ENCODE measurements at places on chromosomes 1 and 21. TPM values are rescaled to one million over a fixed set of nuclear protein-coding genes. Genes with fewer than 3 reads are reported as not detected.

DNA sequence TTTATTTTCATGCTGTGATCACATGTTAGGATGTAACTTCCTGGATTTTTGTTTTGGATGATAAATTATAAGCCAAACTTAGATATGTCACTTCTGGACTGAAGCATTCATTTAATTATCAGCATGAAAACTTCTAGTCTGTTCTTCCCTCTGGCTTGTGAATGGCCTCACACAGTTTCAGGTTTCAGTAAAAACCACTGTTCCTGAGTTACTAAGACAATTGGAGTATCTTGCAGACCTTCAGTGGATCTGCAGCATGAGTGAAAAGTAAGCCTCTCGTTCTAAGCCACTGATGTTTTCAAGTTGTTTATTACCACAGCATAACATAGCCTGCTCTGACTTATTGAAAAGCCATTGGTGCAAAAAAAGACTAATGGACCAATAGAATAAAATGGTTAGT lies 55.3 kb upstream of the RGS21 start:
- no peak for DNase-seq

GRCh38 chr1:83799594-83799993 lies 199.3 kb downstream of the TTLL7 start:
- no peak for DNase-seq

Gene ASCL5
- not detected for total RNA-seq

DNA sequence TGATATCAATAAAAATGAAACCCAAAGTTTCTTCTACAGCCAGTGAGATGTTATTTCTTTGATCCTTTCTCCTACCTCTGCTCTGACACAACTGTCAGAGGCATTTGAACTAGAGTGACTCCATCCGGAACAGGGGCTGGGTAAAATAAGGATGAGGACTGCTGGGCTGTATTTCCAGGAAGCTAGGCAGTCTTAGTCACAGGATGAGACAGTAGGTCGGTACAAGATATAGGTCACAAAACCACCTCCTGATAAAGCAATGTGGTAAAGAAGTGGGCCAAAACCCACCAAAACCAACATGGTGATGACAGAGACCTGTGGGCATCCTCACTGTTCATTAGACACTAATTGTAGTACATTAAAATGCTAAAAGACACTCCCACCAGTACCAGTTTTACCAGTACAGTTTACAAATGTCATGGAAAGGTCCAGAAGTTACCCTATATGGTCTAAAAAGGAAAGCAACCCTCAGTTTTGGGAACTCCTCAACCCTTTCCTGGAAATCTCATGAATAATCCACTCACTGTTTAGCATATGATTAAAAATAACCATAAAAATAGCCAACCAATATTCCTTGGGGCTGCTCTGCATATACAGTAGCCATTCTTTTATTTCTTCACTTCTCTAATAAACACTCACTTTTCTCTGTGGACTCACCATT lies 96.7 kb downstream of the GABPA start:
- DNase-seq = no peak

Gene SELENBP1
- total RNA-seq = not detected

- DNase-seq = peak; percentile 62
These were observed 15.0 kb downstream of the DDX59 start for GRCh38 chr1:200654660-200655059.

DNA sequence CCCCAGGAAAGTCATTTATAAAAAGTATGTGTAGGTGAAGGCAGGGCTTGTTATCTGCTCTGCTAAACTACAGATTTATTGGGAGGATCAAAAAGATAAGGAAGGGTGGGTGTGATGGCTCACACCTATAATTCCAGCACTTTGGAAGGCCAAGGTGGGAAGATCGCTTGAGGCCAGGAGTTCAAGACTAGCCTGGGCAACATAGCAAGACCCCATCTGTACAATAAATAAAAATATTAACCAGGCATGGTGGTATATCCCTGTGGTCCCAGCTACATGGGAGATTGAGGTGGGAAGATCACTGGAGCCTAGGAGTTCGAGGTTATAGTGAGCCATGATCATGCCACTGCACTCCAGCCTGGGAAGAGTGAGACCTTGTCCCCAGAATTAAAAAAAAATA lies 86.4 kb downstream of the NENF start:
- DNase-seq = no peak

GRCh38 chr1:48688102-48688760 lies 88.5 kb downstream of the BEND5 start:
- DNase-seq = no peak

Gene HORMAD1
- total RNA-seq = not detected

GRCh38 chr1:184903111-184903692 lies 71.1 kb downstream of the NIBAN1 start:
- DNase-seq = no peak

- DNase-seq = peak; percentile 89
These were observed 36.4 kb upstream of the JAK1 start for GRCh38 chr1:65002508-65003315.

DNA sequence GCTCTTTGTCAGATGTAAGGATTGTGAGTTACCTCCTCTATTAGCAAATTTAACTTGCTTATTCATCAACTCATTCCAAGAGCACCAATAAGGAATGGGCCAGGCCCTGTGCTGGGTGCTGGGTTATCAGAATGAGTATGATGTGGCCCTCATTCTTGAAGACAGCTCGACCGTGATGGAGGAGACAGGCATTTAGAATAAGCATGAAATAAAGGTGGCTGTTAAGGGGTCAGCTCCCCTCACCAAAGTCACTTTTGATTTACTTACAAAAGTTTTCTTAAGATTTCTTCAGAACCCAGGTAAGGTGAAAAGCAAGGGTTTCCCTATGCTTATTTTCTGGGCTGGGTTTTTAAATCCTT lies 15.3 kb upstream of the PADI1 start:
- DNase-seq = no peak

GRCh38 chr1:206713910-206714312 lies 29.2 kb downstream of the MAPKAPK2 start:
- DNase-seq = no peak

DNA sequence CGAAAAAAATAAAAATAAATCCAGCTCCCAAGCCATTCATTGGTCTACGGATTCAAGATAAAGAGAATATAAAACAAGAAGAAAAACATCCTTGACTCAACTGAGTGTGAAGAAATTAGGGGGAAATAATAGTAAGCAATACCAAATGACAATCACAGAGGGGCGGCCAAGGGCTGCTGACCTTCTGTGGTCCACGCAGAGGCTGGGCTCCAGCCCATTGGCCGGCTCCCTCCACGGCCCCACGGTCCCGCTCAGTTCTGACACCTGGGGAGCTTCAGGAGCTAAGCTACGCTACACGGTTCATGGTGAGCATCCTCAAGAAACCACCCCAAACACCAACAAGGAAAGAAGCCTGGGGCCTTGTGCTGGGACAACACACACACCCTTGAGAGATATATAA lies 400 bp upstream of the KRTAP10-12 start:
- no peak for DNase-seq

GRCh38 chr1:243595527-243596210 lies 254.4 kb downstream of the AKT3 start:
- DNase-seq = peak; percentile 84

GRCh38 chr1:151137789-151138188 lies 8.6 kb downstream of the SEMA6C start:
- DNase-seq = no peak

Gene CNIH3
- total RNA-seq = 0.83 TPM

Gene SV2A
- total RNA-seq = 2.4 TPM

- no peak for DNase-seq
These were observed 16.2 kb upstream of the LY9 start for GRCh38 chr1:160779626-160780397.

Gene THEM5
- total RNA-seq = not detected

GRCh38 chr1:173411835-173412742 lies 65.0 kb upstream of the PRDX6 start:
- DNase-seq = no peak

DNA sequence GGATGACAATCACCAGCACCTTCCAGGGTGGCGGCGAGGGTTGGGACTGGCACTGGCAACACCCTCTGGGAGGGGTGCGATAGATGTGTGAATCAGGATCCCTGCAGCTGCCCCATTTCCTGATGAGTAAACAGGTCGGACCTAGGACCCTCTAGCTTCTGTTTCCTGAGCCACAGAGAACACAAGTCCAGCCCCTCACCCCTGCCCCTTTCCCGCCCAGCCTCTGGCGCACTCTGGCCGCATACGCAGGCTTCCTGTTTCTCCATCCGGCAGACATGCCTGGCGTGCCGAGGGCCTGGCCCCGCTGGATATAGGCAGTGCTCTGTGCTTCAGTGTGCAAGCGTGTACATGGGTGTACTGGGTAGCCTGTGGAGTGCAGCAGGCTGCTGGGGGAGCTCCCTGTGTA lies 4.6 kb downstream of the PEAR1 start:
- no peak for DNase-seq

DNA sequence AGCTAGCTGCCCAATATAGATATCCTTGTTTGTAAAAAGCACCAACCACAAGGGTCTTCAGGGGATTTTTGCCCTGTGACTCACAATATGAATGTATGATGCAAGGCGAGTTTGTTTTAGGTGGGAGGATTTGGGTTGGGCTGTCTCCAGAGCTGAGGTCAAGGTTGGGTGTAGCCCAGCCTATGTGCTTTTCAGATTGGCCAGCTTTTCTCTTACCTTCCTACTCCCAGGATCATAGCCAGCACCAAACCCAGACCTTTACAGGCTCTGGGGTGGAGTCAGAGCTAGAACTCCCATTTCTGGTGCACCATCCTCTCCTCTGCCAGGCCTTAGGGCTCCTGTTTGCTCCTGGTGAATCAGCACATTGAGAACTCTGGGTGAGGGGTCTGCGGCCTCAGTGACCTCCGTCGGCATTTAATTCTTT lies 55.6 kb upstream of the GCLM start:
- DNase-seq = peak; percentile 97

Gene GRIK3
- not detected for total RNA-seq

- no peak for DNase-seq
These were observed 108.3 kb upstream of the TTC34 start for GRCh38 chr1:2909797-2910196.

DNA sequence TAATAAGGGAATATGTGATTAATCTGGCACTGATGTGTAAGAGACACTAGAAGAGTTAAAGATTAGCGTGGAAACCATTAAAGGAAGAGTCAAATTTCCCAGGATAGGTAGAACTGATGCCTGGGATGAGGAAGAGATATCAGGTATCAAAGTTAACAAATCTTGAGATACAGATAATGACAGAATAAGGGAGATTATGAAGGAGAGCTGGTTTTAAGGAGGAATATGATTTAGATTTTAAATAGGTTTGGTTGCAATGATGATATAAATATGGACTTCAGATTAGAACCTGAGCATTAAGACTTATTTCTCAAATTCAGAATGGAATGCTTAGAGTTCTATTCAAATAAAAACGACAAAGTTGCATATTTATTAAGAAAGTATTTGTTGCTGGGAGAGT lies 26.2 kb downstream of the MAGI3 start:
- DNase-seq = no peak

- peak; percentile 45 for DNase-seq
These were observed 1.3 kb downstream of the ADAMTS1 start for GRCh38 chr21:26843933-26844257.

Gene OR2AK2
- total RNA-seq = 0.33 TPM

DNA sequence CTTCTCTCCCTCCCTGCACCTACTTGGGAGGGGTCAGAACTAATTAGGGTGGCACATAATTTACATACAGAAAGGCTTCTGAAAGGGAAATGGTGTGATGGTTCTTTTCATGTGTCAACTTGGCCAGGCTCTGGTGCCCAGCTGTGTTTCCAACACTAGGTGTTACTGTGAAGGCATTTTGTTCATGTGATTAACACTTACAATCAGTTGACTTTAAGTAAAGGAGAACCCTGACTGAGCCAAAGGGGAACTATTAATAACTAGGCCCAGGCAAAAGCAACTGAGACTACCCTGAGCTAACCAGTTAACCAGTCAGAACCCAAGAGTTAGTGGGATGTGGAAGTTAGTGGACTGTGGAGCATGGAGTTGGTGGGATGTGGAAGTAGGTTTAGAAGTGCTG lies 114.9 kb downstream of the SEC16B start:
- no peak for DNase-seq

GRCh38 chr1:62367005-62367557 lies 47.8 kb upstream of the KANK4 start:
- DNase-seq = no peak

Gene IFNAR2
- 16.7 TPM for total RNA-seq

Gene OR2T33
- total RNA-seq = not detected

Gene BCAN
- not detected for total RNA-seq

Gene FLG2
- total RNA-seq = not detected

- peak; percentile 69 for DNase-seq
These were observed 33.3 kb upstream of the FAM3B start for GRCh38 chr21:41283211-41283818.

- peak; percentile 54 for DNase-seq
These were observed 16.9 kb downstream of the RPTN start for GRCh38 chr1:152141971-152142584.

- DNase-seq = no peak
These were observed 207.5 kb downstream of the KCNK2 start for GRCh38 chr1:215290018-215290417.

- DNase-seq = peak; percentile 75
These were observed 71.2 kb downstream of the DPYD start for GRCh38 chr1:97849345-97850340.

Gene FCRLA
- 4.4 TPM for total RNA-seq

Gene DCST1
- total RNA-seq = not detected

All from mammary epithelial cell (primary cell).